Activated CD4-positive, alpha-beta memory T cell treated with anti-CD3 and anti-CD28 coated beads for 36 hours (primary cell): ENCODE measurements at places on chromosomes 11 and 22. TPM values are rescaled to one million over a fixed set of nuclear protein-coding genes. Genes with fewer than 3 reads are reported as not detected.

Gene MTCH2
- total RNA-seq: 117 TPM

Gene SCN2B
- not detected for total RNA-seq

Gene LDHAL6A
- total RNA-seq: not detected

Gene TRIM22
- 98.5 TPM for total RNA-seq

Gene RNF141
- total RNA-seq: 18.7 TPM

Gene SLC22A12
- total RNA-seq: not detected

Gene GAB2
- total RNA-seq: 8.9 TPM

Gene IGLL5
- total RNA-seq: not detected

Gene FOSL1
- 17.1 TPM for total RNA-seq

Gene MMP12
- total RNA-seq: not detected

Gene GAS2
- total RNA-seq: 1.1 TPM

Gene JAM3
- 6.3 TPM for total RNA-seq

Gene TRIM66
- total RNA-seq: 24.2 TPM

Gene MAPK8IP1
- total RNA-seq: 0.58 TPM

Gene HOATZ
- total RNA-seq: not detected

Gene MICAL2
- total RNA-seq: 220 TPM
